ENCODE measurements at places on chromosomes 1 and 21.
A peak's percentile ranks its signal among the peaks of the same experiment; 100 is the strongest.

- no peak for DNase-seq
Measured at GRCh38 chr1:6538956-6539355, 15.4 kb downstream of the NOL9 start.

- no peak for DNase-seq
Measured at GRCh38 chr1:245541369-245541768, 386.6 kb downstream of the KIF26B start.

DNA sequence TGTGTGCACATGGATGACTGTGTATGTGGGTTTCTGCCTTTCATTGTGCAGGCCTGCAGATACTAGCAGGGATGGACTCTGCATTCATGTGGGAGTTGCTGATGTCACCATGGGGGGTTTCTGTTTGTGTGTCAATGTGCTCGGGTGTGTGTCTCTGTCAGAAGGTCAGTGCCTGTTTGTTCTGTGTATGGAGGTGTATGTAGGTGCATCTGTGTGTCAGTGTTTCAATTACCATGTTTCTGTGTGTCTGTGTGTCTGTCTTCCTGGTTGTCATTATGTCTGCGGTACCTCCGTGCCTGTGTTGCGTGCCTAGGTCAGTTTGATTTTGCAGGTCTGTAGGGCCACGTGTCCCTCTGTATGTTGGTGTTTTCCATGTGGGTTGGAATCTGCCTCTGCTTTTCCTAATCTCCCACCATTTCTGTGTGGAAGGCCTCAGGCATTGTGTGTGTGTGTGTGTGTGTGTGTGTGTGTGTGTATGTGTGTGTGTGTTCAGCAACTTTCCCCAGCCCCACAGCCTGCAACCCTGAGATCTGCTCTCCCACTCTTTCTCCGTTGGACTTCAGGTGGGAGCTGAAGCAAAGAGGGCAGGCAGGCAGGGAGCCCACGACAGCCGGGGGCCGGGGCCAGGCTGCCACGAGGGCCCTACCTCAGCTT is 36.7 kb upstream of the WASF2 start:
- DNase-seq = no peak

DNA sequence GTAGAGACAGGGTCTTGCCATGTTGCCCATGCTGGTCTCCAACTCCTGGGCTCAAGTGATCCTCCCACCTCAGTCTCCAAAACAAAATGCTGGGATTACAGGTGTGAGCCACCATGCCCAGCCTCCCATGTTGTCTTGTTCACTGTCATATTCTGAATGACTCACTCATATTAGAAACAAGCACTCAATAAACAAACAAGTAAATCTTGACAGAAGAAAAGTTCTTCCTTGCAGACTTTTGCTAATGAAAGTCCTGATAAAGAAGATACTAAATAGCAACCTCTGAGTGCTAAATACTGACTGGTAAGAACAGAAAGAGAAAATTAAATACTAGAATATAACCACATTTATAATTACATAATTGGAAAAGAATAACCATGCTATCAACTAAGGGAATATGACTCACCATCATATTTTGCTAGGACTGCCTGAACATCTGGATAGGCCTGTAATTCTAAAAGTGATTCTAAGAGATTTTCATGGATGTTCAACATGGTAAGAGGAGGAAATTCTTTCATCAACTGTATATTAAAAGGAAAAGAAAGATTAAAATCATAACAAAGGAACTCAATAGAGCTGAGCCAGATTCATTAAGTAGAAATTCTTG is 37.3 kb downstream of the ST7L start:
- DNase-seq = no peak

GRCh38 chr1:212447478-212447877 is 14.8 kb downstream of the NENF start:
- no peak for DNase-seq

GRCh38 chr1:50095716-50096115 is 13.0 kb upstream of the ELAVL4 start:
- DNase-seq = no peak

DNA sequence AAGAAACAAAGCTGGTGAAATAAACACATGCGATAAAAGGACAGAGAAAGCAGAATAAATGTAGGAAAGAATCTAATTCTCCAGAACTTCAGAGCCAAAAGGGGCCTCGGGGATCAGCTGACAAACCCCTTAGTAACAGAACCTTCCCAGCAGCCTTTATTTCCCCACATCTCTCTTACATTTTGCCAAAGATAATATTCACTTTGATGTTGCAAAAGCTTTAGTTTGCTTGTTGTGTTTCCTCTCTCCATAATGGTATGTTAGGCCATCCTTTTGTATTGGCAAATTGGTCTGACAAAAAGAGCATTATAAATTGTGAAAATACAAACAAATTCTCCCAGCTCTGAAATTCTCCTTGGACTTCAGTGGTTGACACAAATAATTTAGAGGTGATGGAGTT is 54.9 kb downstream of the OPTC start:
- DNase-seq = no peak

- DNase-seq = no peak
Measured at GRCh38 chr1:21042929-21043605, 133.6 kb downstream of the EIF4G3 start.

GRCh38 chr1:165287329-165287728 is 69.2 kb downstream of the LMX1A start:
- DNase-seq = peak; percentile 66

- no peak for DNase-seq
Measured at GRCh38 chr1:6503884-6504602, 12.6 kb upstream of the PLEKHG5 start.

DNA sequence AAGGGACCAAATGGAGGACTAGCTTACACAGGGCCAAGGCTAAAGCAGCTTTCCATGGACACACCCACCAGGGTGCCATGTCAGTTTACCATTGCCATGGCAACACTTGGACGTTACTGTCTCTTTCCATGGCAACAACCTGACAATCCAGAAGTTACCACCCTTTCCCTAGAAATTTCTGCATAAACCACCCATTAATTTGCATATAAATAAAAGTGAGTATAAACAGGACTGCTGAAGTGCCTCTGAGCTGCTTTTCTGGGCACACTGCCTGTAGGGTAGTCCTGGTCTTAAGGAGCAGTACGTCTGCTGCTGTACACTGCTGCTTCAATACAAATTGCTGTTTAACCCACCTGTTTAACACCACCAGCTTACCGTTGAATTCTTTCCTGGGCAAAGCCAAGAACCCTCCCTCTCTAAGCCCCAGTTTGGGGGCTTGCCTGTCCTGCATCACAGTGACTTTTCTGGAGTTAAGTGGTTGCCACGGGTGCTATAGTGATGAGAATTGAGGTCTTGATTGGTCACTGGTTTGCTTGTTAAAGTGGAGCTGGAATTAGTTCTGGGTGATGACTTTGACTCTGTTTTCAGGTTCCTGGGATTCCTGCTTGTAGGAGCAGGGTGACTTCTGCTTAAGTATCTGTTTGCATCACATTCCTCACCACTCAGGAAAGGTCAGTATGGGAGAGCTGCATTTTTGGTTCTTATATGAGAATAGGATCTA is 83.2 kb downstream of the CLDN17 start:
- peak; percentile 77 for DNase-seq

DNA sequence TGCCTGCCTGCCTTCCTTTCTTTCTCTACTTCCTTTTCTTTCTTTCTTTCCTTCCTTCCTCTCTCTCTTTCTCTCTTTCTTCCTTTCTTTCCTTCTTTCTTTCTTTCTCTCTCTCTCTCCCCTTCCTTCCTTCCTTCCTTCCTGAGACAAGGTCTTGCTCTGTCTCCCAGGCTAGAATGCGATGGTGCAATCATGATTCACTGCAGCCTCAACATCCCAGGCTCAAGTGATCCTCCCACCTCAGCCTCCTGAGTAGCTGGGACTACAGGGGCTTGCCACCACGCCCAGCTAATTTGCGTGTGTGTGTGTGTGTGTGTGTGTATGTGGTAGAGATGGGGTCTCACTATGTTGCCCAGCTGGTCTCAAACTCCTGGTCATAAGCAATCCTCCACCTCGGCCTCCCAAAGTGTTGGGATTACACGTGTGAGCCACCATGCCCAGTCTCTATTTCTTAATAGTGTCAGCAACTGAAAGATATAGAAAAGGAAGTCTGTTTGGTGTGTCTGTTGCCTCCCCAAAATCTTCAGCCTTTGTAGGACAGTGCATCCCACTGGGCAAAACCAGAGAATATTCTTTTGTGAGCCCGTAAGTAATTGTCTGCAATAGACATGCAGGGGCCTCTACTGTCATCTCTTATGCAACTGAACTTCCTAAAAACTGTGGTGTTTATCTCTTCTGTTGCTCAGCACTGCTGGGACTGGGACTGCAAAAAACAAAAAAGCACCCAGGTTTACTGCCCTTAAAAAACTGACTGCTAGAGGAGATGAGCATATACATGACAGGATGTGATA is 20.9 kb upstream of the RAB4A start:
- no peak for DNase-seq

DNA sequence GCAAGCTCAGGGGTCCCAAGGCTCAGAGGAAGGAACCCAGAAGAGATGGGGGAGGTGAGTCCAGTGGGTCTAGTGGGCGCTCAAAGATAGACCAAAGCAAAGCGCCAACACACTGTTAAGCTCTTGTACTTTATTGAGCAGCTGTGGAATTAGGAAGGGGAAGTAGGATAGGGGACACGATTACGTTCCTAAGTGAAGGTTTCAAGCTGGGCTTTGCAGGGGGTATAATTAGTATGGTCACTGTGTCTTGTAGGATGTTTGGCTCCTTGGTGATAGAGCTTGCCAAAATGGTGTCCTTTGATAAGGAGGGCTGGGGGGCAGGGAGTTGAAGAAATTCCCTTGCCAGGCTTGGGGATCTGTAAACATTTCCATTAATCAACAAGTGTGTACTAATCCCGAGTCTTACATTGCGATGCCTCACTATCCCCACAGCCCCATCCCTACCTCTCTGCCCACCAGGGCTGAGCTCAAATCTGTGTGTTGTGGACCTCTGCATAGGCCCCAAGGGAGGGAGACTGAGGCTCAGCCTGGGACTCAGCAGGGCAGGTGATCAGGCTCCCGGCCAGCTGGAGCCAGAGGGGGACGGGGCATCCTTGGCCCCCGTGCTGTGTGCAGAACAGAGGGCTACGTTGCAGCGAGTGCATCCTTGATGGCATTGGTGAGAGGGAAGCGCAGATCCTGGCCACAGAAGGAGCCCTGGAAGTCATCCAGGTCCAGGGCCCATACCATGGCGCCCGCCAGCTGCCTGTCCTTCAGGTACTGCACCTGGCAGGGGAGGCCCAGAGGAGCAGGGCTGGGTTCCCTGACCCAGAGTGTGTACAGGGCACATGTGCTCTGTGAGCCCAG is 3.4 kb upstream of the MYBPH start:
- DNase-seq = no peak

- DNase-seq = no peak
Measured at GRCh38 chr1:3473381-3473844, 18.9 kb downstream of the ARHGEF16 start.

DNA sequence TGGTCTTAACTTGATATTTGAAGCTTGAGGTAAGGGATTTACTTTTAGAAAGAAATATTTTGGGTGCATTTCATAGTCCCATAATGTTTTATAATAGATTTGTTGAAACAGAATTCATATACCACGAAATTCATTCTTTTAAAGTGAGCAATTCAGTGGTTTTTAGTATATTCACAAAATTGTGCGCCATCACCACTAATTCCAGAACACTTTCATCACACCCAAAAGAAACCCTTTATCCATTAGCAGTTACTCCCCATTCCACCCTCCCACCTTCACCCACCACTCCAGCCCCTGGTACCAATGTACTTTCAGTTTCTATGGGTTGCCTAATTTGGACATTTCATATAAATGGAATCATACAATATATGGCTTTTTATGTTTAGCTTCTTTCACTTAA is 38.9 kb upstream of the DMRTB1 start:
- DNase-seq = no peak

- DNase-seq = no peak
Measured at GRCh38 chr1:8427493-8427892, 109.6 kb downstream of the SLC45A1 start.

- DNase-seq = peak; percentile 31
Measured at GRCh38 chr1:69535490-69535889, 32.2 kb upstream of the LRRC7 start.

- no peak for DNase-seq
Measured at GRCh38 chr21:31543191-31543590, 116.3 kb upstream of the SOD1 start.

DNA sequence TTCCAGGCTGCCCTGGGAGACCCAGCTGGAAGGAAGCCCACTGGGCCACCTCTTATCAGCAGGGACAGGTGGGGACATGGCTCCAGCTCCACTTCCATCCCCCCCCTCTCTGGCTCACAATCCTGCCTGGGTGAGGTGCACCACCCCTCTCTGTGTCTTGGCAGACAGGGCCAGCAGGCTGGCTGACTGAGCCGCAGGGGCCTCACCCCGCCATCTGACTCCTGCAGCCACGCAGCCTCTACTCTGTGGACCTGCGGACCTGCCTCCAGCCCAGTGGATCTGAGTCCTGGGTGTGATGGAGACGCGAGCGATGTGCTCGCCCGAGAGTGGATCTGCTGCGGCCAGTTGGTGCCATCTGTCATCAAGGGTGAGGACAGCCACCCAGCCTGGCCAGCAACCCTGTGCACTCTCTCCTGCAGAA is 30.1 kb downstream of the RCC2 start:
- DNase-seq = no peak

DNA sequence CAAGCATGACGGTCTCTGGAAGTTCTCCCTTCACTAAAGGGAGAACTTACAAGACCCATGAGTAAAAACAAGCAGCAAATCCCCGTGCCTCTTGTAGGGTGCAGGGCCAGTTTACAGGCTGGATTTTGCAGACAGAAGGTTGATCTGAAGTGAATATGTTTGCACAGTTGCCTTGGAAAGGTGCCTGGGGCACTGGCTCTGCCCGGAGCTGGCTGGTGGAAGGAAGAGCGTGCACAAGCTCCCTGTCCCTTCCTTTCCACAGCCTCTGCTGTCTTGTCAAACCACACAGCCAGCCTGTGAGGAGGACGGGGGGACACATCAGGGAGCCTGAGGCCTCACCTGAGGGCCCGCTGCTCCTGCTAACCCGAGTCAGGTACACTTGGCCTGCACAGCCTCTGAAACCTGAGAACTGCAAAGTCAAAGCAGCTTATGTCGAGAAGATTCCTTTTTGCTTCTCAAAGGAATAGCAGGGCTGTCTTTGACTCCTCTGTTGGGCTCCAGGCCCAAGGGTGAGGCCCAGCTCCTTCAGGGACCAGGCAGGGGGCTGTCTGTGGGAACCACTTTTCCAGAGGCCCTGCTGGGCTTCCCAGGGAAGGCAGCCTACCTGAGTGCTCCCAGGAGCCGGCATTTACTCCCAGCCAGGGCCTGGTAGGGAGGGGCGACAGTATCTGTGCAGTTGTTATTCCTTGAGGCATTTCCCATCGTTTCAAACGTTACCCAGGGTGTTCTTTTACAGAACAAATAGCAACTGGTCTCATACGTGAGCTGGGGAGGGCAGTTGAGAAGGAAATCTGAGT is 251.5 kb downstream of the SIPA1L2 start:
- no peak for DNase-seq

DNA sequence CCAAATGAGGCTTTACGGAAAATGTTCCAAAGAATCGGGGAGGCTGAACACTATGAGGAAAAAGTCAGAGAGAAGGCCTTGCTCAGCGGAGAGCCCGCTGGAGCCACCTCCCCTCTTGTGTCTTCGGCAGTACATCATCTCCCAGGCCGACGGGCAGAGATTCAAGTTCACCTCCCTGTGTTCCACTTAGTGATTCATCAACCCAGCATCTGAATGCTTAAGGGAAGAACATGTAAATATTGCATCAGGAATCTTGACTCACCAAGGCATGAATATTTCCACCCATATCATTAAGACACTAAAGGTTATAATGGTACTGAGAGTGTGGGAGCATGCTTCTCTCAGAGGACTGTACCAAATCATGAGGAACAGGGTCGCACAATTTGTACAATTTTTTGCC is 172.5 kb downstream of the ST6GALNAC5 start:
- no peak for DNase-seq

- peak; percentile 96 for DNase-seq
Measured at GRCh38 chr1:57307392-57308170, 116.3 kb downstream of the DAB1 start.
